ENCODE measurements at places on chromosomes 5 and 9. TPM values are rescaled to one million over a fixed set of nuclear protein-coding genes. Genes with fewer than 3 reads are reported as not detected.
A peak's percentile ranks its signal among the peaks of the same experiment; 100 is the strongest.

Gene HK3
- not detected for total RNA-seq

Gene SYNPO
- total RNA-seq = 7.8 TPM

Gene POU5F2
- 0.29 TPM for total RNA-seq

Gene ZNF618
- total RNA-seq = 4.9 TPM

Gene FOXD4L5
- total RNA-seq = not detected

Gene SV2C
- total RNA-seq = not detected

Gene ANKRD18A
- 0.73 TPM for total RNA-seq

Gene SPEF2
- 8.4 TPM for total RNA-seq

Gene RBM22
- 35.0 TPM for total RNA-seq

DNA sequence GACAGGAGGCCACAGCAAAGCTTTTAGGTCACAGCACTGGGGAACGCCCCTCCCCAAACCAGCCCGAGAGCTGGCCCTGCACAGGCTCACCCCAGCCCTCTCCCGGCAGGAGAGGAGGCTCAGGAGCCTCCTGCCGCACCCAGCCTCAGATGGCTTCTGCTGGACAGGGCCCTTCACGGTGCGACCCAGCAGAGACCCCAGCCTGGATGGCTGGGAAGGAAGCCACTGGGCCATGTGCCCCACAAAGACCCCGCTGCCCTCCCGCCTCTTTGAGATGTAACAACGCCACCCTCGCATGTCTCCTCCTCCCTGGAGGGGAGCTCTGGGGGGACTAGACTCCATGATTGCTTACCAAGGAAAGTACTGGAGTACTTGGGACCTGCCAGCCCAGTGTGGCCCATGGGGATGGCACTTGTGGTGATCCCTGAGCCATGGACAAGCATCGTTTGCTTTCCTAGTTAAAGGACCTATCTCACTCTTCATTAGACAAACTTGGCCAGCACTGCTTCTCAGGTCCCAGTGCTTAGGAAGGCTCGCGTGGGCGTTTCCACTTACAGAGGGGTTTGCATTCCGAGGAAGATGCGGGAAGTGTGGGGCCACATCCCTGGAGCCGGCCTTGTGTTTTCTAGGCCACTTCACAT is 9.0 kb downstream of the MYMK start:
- DNase-seq = no peak

- DNase-seq = peak; percentile 46
Observed at GRCh38 chr5:109987970-109988369, 298.2 kb downstream of the MAN2A1 start.

GRCh38 chr5:154176181-154176580 is 14.4 kb upstream of the GALNT10 start:
- no peak for DNase-seq

DNA sequence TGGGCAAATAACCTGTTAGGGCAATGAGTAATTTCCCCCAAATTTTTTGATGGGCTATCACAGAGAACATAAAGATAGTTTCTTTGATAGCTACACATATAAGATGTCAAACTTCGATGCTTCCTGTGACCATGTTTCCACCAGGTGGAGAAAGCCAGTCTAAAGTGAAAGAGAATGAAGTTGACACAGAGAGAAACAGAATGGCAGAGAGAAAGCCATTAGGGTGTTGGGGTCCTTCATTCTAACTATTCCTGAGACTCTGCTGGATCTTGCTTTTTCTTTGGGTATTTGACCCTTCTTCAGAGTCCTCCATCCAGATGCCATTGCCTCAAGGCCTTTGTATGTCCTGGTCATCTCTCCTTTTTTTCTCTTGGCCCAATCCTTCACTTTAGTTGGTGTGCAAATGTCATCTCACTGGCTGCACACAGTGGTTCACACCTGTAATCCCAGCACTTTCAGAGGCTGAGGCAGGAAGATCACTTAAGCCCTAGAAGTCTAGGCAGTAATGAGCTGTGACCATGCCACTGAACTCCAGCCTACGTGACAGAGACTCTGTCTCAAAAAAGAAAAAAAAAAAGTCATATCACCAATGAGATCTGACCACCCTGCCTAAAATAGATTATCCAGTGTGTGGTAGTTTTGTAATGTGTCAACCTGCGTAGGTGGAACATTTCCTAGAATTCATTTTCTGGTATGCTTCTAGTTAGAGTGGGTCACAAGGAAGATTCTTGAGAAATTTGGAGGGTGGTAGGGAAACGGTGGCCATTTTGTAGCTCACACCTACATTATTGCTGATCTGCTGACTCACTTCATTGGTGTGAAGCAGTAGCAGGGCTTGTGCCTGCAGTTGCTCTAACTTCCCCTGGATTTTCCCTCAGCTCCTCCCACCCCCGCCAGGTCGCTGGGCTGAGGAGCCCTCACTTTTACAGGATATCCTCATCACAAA is 20.8 kb upstream of the KIF2A start:
- no peak for DNase-seq

- DNase-seq = no peak
Observed at GRCh38 chr5:100846772-100847171, 56.3 kb downstream of the ST8SIA4 start.

DNA sequence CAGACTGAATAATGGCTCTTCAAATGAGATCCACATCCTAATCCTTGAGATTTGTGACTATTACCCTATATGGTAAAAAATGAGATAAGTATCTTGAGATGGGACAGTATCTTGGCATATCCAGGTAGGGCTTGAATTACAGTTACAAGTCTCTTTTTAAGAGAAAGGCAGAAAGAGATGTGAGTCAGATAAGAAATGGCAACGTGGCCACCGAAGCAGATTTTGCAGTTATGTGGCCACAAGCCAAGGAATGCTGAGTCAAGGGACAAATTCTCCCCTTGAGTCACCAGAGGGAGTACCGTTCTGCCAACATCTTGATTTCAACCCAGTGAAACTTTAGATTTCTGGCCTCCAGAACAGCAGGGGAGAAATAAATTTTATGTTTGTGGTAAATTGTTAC is 1983.0 kb upstream of the C9orf72 start:
- peak; percentile 84 for DNase-seq

DNA sequence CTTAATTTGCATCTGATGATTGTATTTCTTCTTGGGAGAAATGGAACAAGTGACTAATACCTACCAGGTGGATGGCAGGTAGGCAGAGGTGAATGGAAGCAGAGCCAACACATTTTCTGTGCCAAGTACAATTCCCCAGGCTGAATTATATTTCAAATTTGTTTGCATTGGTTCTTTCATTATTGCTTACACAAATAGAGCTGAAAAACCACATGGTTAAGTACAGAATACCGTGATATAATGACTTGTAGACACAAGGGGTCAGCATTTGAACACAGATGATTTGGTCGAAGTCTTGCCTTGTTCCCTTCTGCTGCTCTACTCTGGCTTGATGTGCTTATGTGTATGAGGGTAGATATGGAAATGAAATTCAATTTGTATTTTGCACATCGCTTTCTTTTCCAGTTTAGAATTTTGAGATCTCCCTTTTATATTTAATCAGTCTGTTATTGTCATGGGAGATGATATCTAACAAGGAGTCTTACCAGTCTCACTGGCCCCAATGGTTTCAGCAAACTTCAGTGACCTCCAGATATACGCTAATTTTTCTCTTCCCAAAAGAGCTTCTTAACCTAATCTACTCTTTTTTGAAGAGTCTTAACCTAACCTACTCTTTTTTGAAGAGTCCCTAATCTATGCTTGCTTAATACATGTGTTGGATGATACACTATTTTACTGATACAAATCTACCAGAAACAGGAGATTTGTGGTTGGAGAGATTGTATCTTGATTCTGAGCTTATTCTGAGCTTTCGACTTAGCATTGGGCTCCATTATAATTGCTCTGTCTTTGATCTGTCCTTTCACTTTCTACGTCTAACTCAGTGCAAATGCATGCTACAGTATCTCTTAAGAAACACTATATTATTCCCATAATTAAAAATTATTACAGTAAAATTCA is 88.1 kb downstream of the PCSK1 start:
- DNase-seq = peak; percentile 75

GRCh38 chr9:101711330-101711941 is 27.0 kb downstream of the GRIN3A start:
- no peak for DNase-seq

GRCh38 chr5:42887575-42887974 is 75.9 kb upstream of the SELENOP start:
- DNase-seq = no peak

DNA sequence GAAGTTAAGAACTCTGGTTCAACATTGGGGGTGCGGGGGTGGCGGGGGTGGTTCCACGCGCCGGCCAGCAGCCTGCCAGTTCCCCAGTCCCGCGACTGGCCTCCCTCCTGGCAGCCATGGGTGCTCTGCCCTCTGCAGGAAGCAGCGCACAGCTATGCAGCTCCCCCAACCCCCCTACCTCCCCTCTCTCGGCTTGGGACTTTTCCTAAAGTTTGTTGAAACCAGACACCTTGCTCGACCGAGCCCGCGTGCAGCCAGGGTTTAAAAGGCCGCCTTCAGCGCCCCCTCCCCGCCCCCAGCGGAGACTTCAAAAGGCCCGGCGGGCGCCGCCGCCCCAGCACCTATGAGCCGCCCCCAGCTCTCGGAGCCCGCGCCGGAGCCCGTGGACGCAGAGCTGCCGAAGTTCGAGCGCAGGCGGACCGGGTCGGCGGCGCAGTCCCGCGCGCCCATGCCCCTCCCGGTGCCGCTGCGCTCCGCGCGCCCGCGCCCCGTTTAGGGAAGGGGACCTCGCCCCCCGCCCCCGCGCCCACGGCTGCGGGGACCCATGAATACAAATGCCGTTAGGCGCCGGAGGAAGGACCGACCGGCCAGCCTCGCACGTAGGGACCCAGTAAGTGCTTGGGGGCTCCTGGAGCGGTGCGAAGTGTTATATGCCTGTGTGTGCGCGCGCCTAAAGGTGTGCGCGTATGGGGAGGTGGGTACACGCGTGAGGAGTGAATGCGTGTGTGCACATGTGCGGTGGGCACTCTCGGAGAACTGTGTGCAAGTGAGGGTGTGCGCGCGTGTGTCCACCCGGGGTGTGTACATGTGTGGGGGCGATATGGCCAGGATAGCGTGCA is 1.4 kb upstream of the COL27A1 start:
- DNase-seq = no peak

DNA sequence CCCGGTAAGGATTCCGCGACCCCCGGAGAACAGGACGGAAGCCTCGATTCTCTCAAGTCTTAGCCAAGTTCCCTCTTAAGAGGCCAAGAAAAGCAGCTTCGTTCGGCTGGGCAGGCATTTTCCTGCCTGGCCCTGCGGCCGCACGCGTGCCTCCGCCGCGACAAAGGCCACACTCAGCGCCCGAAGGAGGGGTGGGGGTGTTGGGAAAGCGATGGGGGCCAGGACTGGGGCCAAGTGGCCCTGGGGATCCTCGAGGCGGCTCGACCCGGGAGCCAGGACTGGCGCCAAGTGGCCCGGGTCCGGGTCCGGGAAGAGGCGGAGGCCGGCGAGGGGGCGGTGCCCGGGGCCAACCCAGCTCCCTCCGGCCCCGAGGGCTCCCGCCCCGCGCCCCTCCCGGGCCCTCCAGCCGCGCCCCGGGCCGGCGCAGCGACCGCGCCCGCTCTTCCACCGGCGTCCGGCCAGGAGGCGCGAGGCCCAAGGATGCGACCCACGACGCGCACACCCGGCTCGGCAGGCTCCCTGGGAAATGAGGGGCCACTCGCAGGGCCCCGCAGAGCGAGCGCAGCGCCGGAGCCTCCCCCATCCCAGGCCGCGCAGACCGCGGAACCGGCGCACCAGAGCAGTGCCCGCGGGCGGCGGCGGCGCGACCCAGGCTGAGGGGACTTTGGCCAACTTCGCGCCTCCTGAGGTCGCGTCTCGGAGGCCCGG is 756 bp downstream of the VAV2 start:
- DNase-seq = no peak

GRCh38 chr5:176797456-176798050 is 12.8 kb upstream of the UNC5A start:
- no peak for DNase-seq

DNA sequence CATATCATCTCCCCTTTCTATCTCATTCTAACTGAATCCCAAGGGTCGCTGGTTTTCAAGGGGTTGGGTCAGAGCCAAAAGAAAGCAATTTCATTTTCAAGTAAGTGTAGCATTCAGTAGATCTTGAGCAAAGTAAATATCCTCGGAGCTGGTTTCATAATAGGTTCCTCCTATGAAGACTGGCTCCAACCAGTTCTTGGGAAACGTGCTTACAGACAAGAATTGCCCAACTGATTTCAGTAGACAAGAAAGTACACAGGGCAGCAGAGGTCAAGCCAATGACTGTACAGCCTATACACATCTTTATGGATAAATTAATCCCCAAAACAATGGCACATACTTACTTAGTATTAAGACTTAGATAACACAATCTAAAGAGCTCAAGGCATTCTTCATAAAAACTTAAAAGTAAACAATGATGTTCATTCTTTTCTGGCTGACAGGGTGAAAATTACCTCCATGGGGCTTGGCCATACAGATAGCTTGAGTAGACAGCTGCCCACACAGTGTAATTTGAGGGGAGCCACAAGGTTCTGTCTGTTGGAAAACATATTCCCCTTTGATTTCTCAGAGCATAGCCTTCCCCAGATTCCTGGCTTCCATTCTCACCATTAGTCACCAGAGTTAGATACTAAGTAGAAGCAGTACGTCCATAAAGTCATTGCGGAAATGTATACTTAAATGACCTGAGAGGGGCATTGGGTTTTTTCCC is 163.9 kb downstream of the ARRDC3 start:
- DNase-seq = peak; percentile 78

DNA sequence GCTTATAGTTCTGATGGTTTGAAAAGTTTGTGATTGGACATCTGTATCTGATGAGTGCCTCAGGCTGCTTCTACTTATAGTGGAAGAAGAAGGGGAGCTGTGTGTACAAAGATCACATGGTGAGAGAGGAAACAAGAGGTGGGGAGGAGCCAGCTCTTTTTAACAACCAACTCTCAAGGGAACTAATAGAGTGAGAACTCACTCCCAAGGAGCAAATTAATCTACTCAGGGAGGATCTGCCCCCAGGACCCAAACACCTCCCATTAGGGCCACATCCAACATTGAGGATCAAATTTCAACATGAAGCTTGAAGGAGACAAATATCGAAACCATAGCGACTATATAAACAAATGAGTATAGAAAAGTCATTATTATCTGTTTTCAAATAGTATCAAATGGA is 64.7 kb upstream of the PRLR start:
- DNase-seq = no peak

Data from myocyte (in vitro differentiated cells).